ENCODE measurements at places on chromosomes 7 and 10.

GRCh38 chr7:41045556-41046123, 657.2 kb downstream of the INHBA start:
- DNase-seq: no peak

DNA sequence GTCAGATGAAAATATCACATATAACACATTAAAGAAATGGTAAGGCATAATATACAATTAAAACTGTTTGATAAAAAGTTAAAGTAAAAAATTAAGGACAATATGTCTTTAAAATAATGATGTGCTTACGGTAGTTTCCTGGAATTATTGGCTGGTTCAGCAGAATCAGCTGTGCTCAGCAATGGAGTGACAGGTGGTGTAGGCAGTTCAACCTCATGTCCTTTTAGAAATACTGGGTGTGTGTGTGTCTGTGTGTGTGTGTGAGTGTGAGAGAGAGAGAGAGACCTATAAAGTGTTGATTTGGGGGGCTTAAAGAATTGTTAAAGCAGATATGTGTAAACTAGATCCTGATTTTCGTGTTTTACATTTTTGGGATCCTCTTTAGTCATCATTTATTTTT, 141.2 kb downstream of the ADAM22 start:
- no peak for DNase-seq

GRCh38 chr7:44151956-44152355, 10.8 kb upstream of the MYL7 start:
- no peak for DNase-seq

- no peak for DNase-seq
These were observed 25.8 kb downstream of the DENND10 start for GRCh38 chr10:119129721-119130120.

DNA sequence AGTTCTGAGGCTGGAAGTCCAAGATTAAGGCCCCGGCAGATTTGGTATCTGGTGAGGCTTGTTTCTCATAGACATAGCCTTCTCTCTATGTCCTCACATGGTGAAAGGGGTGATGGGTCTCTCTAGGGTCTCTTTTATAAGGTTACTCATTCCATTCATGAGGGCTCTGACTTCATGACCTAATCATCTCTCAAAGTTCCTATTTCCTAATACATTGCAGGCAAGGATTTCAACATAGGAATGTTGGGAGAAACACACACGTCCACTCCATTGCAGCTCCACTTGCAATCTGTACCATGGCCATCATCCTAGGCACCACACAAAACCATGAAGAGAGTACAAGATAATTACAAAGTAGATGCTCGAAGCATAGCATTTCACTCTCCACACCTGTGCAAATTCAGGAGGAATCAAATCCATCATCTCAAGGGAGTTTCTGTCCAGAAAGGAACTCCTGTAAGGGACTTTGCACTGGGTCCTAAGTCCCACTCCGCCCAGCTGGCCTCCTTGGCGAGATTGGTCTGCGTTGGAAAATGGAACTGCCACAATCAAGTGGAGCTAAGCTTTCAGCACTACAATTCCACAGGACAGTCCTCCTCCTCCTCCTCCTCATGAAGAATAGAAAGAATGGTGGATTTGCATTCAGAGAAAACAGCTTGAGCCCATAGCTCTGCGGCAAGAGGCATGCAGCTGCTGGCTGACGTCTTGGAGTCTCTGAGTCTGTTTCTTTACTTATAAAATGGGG, 8.8 kb downstream of the DDC start:
- no peak for DNase-seq

DNA sequence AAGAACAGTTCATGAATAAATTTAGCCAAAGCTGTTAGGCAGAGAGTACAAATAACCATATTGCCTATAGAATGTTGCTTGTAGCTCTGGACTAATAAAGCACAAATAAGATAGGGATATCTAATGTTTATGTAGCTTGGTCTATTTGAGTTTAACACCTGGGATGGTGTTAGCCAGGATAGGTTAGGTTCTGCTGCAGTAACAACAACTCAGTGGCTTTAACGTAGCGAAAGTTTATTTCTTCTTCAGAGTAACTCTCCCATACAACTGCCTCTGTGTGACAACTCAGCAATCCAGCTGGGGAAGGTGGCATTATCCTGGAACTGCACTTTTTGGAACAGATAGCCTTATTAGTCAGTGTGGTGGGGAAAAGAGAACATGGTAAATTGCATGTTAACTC, 52.2 kb upstream of the STEAP4 start:
- DNase-seq: no peak

GRCh38 chr7:83925860-83926259, 268.7 kb downstream of the SEMA3A start:
- no peak for DNase-seq

GRCh38 chr7:1987084-1987535, 245.6 kb downstream of the MAD1L1 start:
- DNase-seq: no peak

DNA sequence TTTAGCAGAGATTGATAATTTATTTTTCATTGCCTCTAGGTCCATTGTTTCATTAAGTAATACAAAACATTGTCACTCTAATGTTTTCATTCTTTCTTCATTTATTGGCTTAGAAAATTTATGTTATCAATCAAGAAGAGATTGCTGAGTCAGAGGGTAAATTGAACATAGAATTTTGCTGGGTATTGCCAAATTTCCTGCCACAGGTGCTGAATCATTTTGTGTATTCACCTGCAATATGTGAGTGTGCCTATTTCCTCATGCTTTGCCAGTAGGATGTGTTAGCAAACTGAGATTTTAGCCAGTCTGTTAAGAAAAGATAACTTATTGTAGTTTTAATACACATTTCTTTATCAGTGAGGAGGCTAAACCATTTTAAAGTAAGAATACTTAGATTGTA, 38.0 kb downstream of the MARCHF5 start:
- no peak for DNase-seq

DNA sequence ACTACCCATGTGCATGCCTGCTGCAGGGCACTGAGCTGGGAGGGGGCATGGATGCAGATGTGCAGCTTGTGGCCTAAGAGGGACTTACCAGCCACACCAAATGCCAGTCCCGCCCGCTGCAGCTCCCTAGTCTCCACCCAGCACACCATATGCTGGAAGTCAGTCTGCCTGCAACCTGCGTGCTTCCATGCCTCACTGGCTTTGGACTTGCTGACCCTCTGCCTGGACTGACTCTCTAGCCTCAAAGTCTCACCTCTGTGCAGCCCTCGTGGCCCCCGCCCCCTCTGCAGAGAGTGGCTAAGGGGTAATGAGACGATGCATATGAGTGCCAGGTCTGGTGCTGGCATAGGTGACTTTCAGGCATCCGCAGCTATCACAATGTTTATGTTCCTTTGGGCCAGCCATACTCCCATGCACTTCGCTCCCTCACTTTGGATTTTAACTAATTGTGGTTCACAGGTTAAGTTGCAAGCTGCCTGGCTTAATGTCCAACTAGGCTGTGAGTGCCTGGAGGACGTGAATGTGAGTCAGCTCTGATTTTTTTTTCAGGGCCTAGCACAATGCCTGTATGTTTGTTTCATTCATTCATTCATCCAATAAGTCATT, 21.7 kb downstream of the TRIM8 start:
- DNase-seq: no peak

DNA sequence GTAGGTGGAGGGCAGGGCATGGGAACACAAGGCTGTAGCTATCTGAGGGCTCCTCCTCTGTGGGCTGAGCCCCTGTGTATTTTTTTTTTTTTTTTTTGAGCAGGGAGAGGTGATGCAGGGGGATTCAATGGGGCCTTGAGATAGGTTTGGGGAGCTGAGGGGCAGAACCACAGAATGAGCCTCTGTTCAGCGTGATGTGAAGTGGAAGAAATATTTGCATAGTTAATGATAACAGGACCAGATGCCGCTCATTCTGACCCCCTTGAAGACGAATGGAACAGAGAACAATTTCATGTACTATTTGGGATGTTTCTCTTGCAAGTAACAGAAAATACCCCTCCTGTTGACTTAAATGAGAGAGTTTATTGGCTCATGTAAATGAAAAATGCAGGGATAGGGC, 69.7 kb upstream of the EMX2 start:
- DNase-seq: no peak

GRCh38 chr7:140080919-140081318, 18.2 kb upstream of the PARP12 start:
- DNase-seq: no peak

DNA sequence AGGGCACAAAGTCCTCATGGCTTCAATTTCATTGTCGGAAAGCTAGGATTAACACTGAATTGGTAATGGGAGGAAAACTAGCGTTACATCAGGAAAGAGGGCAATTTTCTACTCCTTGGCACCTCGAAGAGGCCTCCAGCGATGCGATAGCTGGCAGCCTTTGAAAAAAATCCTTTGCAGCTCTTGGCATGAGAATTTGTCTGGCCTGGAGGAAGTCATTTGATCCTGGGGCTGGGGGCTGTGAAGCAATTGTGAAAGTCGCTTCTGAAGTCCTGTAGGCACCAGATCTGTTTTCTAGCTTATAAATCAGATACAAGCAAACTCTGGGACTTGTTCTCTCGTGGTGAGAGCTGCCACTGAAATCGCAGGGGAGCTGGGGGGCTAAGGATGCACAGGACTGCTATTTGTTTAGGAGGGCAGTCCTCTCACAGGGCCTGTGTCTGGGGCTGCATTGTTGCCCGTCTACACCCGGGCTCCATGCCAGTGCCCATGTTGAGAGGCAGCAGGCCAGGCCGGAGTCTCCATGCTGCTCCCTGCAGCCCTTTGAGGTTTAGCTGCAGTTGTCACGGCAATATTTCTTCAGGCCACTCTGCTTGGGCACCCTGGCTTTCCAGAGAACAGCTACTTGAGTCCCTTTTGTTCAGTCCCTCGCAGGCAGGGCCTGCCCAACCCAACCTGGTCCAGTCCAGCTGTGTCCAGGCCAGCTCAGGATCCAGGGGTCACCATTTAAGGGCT, 206.8 kb upstream of the LYZL1 start:
- no peak for DNase-seq

GRCh38 chr7:139482662-139483466, 609 bp downstream of the KLRG2 start:
- peak; percentile 29 for DNase-seq

DNA sequence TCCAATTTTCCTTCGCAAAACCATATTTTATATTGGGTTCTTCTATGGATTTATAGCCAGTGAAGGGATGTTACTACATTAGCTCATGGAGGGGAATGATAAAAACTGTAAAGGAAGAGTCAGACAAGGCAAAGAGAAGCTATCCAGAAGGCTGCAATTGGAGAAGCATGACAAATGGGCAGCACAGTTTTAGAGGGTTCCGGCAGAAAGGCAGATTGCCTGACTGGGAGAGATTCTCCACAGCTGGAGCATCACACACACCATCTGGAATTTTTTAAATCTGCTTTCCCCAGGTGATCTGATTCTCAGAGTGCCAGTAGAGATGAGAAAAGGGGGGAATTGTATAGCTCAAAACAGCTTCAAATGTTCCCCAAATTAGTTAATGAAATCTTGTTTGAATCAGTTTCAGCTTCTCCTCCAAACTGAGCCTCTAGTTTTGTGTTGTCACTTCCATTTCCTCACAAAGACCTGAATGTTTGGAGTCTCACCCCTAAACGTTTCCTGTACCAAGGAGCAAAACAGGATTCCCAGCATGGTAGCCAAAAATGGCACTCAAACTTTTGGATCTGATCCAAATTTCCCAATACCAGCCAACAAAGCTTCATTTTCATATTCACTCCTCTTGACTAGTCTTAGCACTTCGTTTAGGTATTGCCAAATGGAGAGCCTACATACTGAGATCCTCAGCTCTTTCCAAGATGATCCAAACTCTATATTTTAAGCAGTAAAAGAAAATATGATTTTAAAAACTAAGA, 177.5 kb downstream of the HPSE2 start:
- DNase-seq: no peak

DNA sequence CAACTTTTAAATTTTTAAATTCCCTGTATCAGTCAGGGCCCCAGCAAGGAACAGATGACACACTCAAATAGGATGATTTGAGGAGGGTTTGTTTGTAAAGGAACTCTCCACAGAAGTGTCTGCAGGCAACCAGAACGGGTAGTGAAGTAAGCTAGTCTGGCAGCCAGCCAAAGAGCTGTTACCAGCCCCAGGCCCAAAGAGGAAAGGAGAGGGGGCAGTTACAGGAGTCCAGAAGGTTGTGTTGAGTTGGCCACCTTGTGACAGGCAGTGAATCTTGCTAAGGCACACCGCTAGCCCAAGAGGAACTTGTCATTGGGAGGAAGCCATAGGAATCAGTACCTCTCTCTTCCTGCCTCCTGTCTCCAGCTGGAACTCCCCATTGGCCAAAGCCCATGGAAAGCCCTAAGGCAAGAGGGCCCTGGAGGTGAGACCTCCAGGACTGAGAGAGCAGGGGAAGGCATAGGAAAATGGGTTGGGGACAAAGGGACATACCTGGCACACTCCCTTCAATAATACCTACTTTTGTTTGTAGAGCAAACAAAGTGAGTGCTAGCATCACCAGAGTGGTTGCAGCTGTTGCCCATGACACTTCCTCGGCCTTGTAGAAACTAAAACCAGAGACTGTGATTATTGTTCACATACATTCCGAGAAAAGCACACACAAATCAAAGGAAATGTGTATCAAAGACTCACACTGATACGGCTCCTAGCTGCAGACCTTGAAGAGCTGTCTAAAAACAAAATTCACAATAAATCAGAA, 25.4 kb upstream of the GATAD1 start:
- no peak for DNase-seq

- DNase-seq: no peak
These were observed 45.3 kb upstream of the MALRD1 start for GRCh38 chr10:19003341-19003740.

GRCh38 chr10:101781984-101782810, 1.0 kb downstream of the NPM3 start:
- no peak for DNase-seq

DNA sequence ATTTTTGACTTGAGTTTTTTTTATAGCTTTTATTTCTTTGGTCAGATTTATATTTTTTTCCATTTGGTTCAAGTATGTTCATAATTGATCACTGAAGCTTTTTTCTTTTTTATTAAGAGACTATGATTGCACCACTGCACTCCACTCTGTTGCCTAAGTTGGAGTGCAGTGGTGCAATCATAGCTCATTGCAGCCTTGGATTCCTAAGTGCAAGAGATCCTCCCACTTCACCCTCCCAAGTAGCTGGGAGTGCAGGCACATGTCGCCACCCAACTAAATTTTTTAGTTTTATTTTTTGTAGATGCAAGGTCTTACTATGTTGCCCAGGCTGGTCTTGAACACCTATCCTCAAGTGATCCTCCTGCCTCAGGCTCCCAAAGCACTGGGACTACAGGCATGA, 97.7 kb upstream of the KIF5B start:
- DNase-seq: no peak

DNA sequence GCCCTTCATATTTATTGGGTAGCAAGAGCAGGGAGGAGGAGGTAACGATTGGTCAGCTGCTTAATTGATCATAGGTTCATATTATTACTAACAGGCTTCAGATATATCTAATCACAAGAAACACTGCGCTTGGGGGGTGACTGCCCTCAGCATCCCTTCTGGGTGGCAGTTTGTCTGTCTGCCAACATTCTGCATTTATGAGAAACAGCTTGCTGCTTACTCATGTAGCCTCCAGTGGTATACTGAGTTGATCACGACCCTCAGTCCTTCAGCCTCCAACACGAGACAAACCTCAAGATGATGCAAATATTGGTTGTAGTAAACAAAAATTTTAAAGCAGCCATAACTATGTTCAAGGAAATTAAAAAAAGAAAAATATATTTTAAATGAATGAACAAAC, 657.8 kb upstream of the PHF14 start:
- DNase-seq: no peak

Data from stimulated activated naive CD8-positive, alpha-beta T cell treated with anti-CD3 and anti-CD28 coated beads, Interleukin-15, Interleukin-2, amounts not matched to agents 100 U/mL and 50 U/mL, for 24 hours (primary cell).